ENCODE measurements at places on chromosomes 11 and 22. TPM values are rescaled to one million over a fixed set of nuclear protein-coding genes. Genes with fewer than 3 reads are reported as not detected.

GRCh38 chr11:96293598-96294021 lies 49.4 kb downstream of the MAML2 start:
- no peak for DNase-seq

DNA sequence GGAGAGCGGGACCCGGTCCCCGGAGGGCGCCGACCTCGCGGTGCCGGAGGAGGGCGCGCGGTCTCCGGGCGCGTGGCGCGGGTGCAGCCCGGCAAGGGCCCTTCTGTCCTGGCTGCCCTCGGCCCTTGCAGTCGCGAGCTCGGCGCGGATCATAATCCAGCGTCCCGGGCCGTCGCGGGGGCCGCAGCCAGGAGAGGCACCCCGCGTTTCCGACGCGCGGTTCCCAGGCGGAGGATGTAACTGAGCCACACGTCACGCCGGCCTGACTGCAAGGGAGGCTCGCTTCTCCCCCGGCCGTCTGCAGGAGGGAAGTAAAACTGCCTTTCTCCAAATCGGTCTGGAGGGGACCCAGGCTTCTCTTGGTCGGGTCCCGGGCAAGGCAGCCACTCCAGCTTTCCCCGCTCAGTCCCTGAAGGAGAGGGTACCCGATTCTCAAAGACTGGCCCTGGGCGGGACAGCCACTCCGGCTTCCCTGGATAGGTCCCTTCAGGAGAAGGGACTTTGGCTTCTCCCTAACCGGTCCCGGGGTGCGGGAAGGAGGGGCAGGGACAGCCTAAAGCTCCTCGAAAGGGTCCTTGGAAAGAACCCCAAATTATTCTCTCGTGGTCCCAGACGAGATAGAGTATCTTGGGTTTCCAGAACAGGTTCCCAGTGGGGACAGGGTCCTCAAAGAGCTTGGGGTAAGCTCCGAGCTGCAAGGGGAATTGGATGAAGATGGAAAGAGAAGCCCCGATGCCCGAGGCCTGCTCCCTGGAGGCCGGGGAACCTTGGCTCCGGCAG lies 836 bp downstream of the SPON1 start:
- no peak for DNase-seq

DNA sequence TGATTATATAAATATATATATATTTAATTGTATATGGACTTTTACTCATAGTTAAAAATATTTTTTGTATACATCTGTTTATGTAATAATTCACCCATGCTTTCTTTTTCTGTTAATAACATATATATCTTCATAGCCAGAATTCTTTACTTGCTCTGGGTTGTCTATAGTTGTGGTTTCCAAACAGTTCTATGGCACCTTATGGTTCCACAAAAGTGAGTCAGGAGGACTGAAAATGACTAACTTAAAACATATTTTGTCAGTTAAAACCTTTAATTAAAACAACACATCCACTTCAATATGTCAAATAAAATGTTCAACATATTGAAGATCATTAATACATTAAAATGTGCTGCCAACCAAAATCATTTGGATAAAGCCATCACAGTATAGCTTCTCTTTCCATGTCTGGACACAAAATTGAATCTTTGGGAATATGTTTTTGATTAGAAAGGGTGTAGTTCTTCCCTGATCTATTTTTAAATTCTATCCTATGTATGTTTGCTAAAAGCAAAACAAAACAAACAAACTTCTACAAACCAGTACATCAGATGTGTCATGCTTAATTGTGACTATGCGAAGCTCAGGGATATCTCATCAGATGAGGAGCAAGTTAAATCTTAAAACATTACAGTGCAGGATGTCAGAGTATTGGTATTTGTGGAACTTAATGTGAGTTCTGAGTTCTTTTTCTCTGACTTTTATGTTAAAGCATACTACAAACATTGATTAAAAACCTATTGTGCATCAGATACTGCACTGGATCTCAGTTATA lies 1488.4 kb upstream of the TENM4 start:
- DNase-seq, result no peak

- no peak for DNase-seq
Observed at GRCh38 chr11:70437111-70437784, 38.9 kb downstream of the CTTN start.

DNA sequence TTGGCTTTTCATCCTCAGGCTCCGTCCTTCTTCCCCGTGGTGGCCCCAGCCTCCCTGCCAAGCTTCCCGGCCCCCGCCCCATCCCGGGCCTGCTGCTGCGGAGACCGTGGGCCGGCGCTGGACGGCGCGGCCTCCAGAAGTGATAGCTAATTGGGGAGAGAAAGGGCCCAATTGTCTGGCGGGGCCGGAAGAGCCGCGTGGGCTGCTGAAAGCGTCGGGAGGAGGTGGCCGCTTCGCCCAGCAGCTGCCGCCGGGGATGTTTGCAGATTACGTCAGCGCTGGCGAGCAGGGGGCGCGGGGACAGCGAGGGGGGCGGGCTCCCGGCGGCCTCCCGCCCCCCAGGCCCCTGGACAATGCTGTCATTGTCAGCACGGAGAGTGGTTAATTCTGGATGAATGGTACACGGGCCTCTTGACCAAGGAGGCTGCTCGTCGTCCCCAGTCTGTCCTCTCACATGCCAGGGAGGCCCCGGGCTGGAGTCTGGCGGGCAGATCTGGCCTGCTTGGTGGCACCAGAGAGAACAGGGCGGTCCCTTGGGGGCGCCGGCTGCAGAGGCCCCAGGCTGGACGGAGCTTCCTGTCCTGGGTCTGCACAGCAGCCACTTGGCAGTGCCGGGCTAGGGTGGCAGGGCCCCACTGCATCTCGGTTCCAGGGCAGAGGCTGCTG lies 1.6 kb downstream of the SMIM38 start:
- DNase-seq, result no peak

DNA sequence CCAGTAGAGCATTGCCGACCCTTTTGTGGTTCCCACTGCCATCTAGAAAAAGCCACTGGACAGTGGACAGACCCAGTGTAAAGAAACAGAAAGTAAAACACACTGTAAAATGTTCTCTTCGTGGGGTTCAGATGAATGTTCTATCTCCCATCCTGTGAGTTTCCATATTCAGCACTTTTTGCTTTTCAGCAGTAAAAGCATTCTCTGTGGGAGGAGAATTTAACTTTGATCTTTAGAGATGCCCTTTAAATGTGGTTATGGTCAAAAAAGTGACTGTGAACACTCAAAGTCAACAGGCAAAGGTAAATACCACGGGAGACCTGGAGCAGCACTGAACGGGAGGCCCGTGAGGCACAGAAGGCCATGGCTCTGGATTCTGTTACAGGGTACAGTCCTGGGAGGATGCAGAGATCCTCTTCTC lies 53.9 kb downstream of the FLI1 start:
- no peak for DNase-seq

DNA sequence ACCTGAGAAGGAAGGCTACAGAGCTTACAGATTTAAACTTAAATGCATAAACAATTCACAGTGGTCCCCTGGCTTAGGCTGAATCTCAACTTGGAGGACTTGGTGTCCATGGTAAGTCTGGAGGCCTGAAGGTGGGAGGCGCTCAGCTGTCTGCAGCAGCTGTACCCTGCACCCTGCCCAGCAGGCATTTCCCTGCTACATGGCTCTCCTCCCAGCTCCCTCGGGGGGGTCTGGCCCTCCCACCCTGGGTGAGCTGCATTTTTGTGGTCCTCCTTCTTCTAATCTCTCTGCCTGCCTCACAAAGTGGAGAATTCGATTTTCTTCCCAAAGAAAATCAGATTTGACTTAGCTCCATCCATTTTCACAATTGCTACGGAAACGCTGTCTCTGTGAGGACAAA lies 273.2 kb downstream of the KIRREL3 start:
- no peak for DNase-seq

GRCh38 chr22:28030473-28030872 lies 111.4 kb upstream of the PITPNB start:
- DNase-seq, result no peak

- no peak for DNase-seq
Observed at GRCh38 chr11:109864151-109864661, 229.0 kb upstream of the ZC3H12C start.

GRCh38 chr11:14082338-14082737 lies 119.8 kb downstream of the SPON1 start:
- no peak for DNase-seq

GRCh38 chr11:23179609-23180008 lies 319.3 kb upstream of the CCDC179 start:
- no peak for DNase-seq

DNA sequence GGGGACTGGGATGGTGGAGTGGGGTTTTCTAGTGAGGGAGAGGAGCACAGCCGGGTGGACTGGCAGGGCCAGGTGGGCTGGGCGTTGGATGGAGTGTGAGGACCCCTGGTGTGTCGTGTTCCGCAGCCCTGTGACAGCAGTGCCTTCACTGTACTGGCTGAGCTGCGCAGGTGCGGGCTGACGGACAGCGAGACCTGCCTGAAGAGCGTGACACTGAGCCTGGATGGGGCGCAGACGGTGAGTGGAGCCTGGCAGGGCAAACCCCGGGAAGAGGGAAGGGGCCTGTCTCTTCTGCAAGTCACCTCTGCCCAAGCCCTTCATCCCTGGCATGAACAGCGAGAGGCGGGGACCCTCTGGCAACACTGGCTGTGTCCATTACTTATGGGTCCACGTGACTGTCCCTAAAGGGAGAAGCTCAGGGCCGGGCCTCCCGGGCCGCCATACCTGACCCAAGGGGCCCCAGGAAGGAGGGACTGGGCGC lies 10.0 kb downstream of the MUC5AC start:
- DNase-seq, result no peak

GRCh38 chr11:44816761-44817160 lies 90.0 kb downstream of the TSPAN18 start:
- no peak for DNase-seq

- no peak for DNase-seq
Observed at GRCh38 chr11:101523634-101524260, 60.1 kb downstream of the TRPC6 start.

DNA sequence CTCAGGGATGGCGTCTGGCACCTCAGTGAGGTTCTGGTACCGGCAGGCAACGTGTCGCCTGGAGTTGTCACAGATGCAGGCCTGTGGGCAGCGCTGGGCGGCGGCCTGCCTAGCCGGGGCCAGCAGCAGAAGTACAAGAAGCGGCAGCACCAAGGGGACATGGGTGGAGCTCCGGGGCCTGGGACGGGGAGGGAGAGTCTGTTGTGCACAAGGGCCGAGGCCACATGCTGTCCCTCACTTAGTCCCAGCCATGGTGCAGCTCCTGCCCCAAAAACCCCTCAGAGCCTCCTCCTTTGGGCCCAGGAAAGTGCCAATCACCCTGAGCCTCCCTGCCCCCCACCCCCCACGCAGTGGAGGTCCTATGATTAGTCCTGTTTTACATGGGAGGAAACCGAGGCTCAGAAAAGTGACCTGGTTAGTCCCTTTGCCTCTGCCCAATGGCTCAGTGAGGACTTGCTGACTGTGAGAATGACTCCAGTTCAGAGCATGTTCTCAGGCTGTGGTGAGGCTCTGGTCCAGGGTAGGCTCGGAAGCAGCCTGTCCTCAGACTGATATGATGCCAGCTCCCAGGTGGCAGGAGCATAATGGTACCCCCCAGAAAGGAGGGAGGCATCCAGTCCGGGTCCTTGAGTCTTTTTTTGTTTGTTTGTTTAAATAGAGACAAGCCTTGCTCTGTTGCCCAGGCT lies 1.1 kb downstream of the CHADL start:
- DNase-seq, result no peak

DNA sequence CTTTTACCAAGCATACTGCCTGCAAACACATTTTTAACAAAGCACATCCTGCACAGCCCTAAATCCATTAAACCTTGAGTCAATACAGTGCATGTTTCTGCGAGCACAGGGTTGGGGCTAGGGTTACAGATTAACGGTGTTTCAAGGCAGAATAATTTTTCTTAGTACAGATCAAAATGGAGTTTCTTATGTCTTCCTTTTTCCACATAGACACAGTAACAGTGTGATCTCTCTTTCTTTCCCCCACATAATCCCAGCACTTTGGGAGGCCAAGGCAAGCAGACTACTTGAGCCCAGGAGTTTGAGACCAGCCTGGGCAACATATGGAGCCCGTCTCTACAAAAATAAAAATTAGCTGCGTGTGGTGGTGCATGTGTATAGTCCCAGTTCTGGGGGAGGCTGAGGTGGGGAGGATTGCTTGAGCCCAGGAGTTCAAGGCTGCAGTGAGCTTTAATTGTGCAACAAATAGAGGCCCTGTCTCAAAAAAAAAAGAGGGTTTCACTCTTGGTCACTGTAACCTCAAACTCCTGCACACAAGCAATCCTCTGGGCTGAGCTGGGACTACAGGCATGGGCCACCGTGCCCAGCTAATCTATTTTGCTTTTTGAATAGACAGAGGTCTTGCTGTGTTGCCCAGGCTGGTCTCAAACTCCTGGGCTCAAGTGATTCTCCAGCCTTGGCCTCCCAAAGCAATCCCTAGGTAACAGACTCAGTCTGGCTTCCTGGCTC lies 19.7 kb upstream of the SLC3A2 start:
- DNase-seq, result no peak

- peak; percentile 60 for DNase-seq
Observed at GRCh38 chr11:64777449-64778222, 706 bp downstream of the SF1 start.

GRCh38 chr22:49827853-49828598 lies at the start of gene BRD1:
Gene BRD1, minus strand, starts transcription at chr22:49827873. Its CDS starts 3,556 bp downstream, at chr22:49824317.
- no peak for DNase-seq

- peak; percentile 7 for DNase-seq
Observed at GRCh38 chr11:82714346-82715174, 19.1 kb downstream of the FAM181B start.

DNA sequence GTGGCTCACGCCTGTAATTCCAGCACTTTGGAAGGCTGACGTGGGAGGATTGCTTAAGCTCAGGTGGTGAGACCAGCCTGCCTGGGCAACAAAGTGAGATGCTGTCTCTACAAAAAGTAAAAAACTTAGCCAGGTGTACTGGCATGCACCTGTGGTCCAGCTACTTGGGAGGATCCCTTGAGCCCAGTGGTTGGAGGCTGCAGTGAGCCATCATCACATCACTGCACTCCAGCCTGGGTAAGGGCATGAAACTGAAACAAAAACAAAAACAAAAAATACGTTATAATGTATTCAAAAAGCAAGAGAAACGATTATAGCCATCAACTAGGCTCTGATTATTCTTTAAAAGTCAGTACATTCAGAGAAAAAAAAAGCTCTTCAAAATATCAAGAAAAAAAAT lies 62.5 kb downstream of the TCF20 start:
- DNase-seq, result no peak

GRCh38 chr22:49954354-49954753 lies 6.2 kb upstream of the PIM3 start:
- no peak for DNase-seq

The IRAG1 gene
- not detected for total RNA-seq

The CD3D gene
- total RNA-seq, result not detected

The KRTAP5-7 gene
- not detected for total RNA-seq

The B3GAT3 gene
- 58.9 TPM for total RNA-seq

The DDTL gene
- total RNA-seq, result 1.2 TPM

The MYOD1 gene
- total RNA-seq, result not detected

The APOA4 gene
- total RNA-seq, result not detected

The SEPTIN3 gene
- 7.7 TPM for total RNA-seq

The RIMBP3C gene
- 0.50 TPM for total RNA-seq

The TRPM5 gene
- total RNA-seq, result not detected

The CRYBA4 gene
- not detected for total RNA-seq

The DKK3 gene
- total RNA-seq, result 439 TPM

The SCARF2 gene
- total RNA-seq, result 38.2 TPM

The AQP11 gene
- 5.8 TPM for total RNA-seq

All from A172 (cell line).